Lower leg skin (tissue), 4 donors: ENCODE measurements at places on chromosomes 7 and 10. TPM values are rescaled to one million over a fixed set of nuclear protein-coding genes. Genes with fewer than 3 reads are reported as not detected.

DNA sequence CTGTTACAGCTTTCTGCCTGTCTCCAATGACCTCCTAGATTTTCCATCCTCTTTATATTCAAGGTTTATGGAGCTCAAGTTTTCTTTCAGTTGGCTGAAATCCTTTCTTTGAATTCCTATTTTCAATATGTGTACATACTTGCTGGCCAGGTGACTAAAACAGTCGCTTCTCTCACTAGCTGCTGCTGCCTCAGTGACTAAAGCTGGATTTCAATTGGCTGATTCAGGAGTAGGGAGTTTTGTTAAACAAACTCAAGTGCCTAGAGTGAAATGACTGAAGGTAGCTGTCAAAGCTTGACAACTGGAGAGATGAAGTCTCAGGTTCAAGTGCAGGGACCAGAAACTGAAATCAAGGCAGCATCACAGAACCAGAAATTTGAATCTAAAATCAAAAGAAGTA lies 6.7 kb upstream of the POLR1F start:
- no peak for DNase-seq

GRCh38 chr7:106050002-106050745 lies 61.9 kb downstream of the SYPL1 start:
- no peak for DNase-seq

DNA sequence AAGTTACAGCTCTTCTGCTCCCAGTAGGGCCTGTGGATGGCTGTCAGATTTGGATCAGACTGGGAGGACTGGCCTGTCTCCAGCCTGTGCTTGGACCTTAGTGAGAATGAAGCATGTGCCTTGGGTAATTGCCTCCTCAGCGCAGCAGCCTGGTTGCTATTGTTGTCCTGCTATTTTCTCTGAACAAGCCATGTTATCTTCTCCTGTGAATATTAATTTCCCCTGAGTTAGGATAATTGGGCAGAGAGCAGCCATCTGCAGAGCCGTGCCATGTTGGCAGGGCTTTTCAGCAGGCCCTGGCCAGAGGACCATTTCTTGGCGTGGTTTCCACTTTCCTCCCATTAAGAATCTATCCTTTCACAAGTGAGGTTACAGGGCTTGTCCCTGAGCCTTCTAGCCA lies 497.3 kb downstream of the SORCS3 start:
- DNase-seq: no peak

DNA sequence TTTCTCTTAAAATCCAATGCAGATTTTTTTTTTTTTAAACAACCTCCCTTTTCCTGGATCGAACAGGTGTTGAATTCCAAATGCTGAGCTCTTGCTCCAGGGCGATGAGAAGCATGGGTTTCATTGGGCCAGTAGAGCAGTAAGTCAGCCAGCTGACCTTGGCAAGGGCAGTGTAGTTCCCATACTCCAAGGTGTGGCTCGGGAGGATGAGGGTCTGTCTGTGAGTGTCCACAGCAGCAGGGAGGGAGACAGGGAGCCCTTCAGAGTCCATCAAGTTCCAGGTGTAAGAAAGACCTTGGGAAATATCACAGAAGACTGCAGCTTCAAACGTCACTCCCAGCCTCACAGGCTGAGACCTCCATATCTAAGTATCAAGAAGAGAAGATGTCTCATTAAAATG lies 50.4 kb downstream of the PKD1L1 start:
- DNase-seq: no peak

GRCh38 chr7:141511676-141512396 lies 39.4 kb upstream of the AGK start:
- no peak for DNase-seq

The WNT2 gene
- 0.69 TPM for total RNA-seq

The UFSP1 gene
- total RNA-seq: 4.3 TPM

DNA sequence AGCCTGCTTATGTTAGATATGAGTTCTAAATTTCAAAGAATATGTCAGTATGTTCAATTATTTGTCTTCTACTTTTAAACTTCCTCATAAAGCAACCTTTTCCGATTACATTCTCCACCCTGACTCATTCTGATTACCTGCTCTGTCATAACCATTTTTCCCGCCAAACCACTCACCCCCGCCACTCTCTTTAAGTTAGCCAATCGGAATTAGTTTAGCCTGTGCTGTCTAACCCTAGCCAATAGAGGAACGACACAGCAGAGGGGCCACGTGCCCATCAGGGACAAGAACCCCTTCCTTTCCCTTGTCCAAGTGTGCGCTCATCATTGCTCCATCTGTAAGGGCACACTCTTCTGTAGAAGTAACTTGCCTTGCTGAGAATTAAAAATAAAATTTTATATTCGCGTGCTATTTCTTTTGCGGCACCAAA lies 91.4 kb downstream of the CCDC71L start:
- no peak for DNase-seq

DNA sequence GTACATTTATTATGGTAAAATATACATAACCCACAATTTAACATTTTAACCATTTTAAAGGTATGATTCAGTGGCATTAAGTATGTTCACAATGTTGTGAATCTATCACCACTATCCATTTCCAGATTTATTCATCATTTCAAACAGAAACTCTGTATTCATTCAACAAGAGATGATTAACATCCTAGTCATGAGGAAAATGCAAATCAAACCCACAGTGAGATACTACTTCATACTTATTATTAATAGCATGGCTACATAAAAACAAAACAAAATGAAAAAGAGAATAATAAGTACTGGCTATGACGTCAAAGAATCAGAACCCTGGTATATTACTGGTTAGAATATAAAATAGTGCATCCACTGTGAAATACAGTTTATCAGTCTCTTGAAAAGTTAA lies 386.6 kb upstream of the POM121L12 start:
- no peak for DNase-seq

The FZD1 gene
- total RNA-seq: 45.7 TPM

The LRRC18 gene
- total RNA-seq: not detected

- no peak for DNase-seq
These were observed 42.2 kb downstream of the SLC13A1 start for GRCh38 chr7:123157606-123158005.

DNA sequence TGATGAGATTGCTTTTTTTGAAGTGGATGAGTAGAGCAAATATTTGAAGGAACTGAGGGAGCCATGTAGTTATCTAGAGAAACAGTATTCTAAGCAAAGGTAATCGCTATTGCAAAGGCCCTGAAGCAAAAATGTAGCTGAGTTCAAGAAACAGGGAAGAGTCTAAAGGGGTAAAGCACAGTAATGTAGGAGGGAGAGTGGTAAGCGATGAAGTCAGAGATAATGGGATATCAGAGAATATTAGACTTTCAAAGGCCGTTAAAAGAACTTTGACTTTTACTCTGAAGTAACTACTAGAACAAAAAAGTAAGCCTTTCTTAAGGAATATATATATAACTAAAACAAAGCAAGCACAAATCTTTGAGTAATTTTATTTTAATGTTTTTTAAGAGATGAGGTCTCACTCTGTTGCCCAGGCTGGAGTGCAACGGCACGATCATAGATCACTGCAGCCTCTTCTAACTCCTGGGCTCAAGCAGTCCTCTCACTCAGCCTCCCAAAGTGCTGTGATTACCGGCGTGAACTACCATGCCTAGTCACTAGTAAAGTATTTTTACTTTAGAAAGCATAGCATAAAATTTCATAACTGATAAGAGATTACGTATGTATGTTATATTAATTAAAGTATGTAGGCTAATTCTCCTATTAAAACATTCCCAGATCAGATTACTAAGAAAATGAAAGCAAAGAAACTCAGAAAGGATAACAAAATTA lies 61.7 kb upstream of the OIT3 start:
- DNase-seq: no peak

GRCh38 chr7:138886501-138886917 lies 88.5 kb upstream of the ATP6V0A4 start:
- DNase-seq: no peak

DNA sequence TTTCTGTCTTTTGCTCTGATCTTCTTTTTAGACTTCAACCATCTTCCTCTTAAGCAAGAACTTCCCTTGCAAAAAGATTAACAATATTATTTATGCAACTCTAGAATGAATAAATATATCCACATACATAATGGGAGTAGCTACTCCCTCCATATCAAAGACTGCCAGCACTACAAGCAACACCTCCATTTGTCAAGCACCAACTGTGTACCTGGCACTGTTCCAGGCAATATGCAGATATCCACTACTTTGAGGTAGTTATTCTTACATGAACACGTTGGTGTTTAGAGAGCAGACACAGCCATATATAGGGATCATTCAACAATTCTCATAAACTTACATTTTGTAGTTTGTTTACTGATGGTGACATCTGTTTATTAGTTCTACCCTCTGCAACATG lies 83.6 kb upstream of the CACNB2 start:
- DNase-seq: no peak

DNA sequence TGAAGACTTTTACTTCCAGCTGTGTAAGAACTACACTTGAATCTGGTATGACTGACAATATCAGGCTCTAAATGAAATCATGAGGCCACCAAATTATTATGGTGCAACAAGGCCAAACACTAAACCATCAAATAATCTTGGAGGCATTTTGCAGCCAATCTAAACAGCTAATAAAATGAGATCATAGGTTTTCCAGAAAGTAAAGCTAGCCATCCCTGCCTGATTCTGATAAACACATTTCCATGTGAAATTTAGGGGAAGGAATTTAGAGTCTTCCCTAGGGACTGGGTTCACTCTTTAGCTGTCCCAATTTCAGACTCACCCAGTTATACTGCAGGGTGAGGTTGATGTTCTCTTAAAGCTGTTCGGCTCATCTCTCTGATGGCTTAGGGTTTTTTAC lies 190.3 kb upstream of the TMEM196 start:
- no peak for DNase-seq

The AGAP5 gene
- total RNA-seq: 11.2 TPM

- DNase-seq: no peak
These were observed 145.2 kb downstream of the ARID5B start for GRCh38 chr10:62046522-62047227.
